Vagina (tissue), 2 donors: ENCODE measurements at places on chromosomes 16 and 17.

- no peak for DNase-seq
These were observed 772 bp upstream of the CHCT1 start for GRCh38 chr17:60421273-60422161.

- DNase-seq: no peak
These were observed 50.3 kb downstream of the FOXL1 start for GRCh38 chr16:86628614-86629013.

GRCh38 chr17:64216338-64217248, 46.5 kb downstream of the TEX2 start:
- no peak for DNase-seq

DNA sequence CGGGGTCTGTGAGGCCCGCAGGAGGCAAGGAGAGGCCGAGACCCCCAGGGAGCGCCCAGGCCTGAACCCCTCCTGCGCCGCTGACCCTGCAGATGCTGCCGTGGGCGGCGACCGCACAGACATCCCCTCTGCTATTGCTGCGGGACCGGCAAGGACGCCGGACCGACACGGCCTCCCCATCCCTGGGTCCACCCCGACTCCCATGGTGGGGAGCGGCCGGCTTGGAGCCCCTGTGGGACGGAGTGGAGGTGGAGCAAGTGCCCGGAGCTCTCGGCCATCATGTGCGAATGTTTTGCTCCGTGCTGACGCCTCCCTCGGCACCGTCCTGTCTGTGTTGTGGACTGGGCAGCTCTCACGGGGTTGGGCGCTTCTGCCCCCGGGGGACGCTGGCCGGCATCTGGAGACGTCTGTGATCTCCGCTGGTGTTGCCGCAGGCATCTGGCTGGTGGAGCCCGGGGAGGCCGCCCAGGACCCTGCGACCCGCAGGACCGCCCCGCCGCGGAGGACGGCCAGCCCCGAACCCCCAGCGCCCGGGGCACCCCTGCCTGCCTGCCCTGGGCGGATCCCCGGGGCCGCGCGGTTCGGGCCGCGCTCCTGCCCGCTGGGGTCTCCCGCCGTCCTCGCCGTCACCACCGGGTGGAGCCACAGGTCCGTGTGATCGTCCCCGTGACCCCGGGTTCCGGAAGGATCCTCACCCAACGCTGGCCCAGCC, 12.8 kb upstream of the GNG13 start:
- DNase-seq: no peak

DNA sequence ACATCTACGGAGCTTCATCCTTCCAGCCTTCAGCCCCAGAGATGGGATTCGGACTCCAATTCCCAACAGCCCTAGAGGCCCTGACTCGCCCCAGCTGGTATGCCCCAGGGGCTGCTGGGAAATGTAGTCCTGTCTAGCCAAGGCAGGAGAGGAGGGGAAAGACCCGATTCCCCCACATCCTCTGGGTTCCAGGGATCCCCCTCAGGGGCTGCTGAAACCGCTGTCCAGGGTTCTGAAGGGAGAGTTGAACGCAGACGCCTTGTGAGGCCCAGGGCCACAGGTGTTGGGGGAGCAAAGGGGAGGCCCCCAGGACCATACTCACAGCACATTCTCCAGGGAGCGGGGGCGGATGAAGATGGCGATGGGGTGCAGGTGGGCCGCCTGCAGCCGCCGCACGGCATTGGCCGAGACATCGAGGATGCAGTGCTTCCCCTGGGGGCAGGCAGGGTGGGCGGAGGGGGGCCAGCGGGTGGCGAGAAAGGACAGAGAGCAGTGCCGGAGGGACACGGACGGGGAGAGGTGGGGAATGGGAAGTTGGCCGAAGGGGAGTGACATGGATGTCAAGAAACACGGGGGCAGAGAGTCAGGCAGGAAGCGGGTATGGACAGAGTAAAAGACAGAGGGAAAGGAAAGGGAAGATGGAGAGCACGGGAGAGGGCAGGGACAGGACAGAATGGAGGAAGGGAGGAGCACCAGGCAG, 12.6 kb upstream of the ASGR1 start:
- DNase-seq: no peak

DNA sequence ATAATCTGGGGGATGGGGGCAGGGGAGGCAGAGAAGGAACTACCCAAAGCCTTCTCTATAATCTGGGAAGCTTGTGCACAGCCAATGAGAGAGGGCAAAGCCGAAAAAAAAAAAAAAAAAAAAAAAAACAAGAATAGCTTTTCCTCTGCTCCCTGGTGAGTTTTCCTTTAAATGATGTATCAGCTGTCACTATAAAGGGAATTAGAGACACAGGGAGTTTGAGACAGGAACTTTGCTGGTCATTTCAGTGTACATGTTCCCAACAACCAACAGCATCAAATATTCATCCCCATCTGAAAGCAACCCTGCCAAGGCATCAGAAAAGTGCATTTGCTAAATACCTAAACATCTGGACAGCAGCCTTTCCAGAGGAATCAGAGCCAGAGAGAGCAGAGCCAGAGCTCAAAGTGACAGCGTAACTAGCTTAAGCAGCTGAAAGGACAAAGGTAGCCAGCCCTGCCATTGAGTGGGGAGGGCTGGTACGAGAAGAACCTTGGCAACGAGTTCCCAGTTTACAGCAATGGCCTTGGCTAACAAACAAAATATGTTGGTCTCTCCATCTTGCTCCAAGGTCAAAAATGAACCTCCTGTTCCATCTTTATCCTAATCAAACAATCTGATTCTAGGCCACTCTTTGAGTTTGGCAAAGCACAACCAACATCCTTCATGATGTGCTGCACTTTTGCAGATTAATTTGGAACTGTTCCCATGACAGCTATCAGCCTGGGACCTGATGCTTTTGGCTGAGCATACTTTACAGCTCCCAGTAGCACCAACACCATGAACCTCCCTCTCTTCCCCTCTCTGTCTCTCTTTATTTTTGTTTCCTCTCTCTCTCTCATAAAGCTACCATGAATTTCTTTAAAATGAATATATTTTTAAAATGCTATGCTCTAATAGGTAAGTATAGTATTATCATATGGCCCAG, 143.7 kb upstream of the GNAO1 start:
- no peak for DNase-seq

- no peak for DNase-seq
These were observed 33.6 kb downstream of the LGALS9 start for GRCh38 chr17:27664606-27664965.

GRCh38 chr17:80742581-80743180, 198.0 kb downstream of the RPTOR start:
- DNase-seq: no peak

DNA sequence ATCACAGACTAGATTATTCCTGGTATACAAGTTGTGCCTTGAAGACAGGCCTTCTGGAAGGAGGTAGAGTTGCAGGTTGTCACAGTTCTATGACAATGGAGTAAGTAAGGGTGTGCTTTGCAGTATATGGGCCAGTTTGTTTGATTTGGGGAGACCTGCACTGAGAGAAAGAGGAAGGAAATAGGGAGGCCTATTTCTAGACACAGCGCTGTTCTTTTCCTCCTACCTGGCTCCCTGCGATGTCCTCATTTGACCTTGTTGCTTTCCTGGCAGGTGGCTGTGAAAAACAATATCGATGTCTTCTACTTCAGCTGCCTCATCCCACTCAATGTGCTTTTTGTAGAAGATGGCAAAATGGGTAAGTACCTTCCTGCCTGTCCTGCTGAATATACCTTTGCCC, 22.5 kb upstream of the RASL10B start:
- DNase-seq: no peak

GRCh38 chr16:57231821-57232350, 13.2 kb upstream of the ARL2BP start:
- no peak for DNase-seq

GRCh38 chr17:72782985-72783701, 309.3 kb downstream of the SLC39A11 start:
- no peak for DNase-seq

DNA sequence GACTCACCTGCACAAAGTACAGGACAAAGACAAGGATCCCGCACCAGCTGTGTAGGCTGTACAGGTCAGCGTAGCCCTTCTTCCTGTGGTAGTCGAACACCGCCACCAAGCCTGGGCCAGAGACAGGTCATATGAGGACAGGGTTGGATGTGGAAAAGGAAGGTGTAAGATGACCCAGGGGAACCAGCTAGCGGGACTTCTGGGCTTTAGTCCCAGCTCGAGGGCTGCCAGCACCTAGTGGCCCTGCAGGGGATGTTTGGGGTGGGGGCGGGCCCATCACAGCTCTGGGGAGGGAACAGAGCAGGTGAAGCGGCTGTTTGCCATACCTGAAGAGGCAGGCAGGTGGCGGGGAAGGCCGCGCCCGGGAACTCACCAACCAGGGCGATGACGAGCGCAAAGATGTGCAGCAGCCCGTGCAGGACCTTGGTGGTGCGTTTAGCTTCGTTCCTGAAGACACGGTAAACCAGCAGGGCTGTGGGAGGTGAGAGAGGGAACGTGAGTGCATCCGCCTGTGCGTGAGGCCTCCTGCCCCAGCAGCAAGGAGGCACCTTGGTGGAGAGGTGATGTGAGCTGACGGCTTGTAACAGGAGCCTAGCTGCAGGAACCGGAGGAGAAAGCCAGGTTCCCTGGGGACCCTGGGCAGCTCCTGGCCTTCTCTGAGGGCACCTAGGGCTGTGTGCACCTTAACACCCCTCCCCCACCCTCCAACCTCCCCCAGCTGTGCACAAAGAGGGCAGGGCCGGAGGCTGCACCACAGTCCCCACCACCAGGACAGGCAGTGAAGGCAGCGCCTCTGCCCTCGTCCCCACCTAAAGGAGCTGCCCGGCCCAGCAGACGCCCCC, 10.2 kb downstream of the CYB561 start:
- no peak for DNase-seq

GRCh38 chr16:80341263-80341662, 199.5 kb upstream of the DYNLRB2 start:
- DNase-seq: no peak

- DNase-seq: no peak
These were observed 14.0 kb downstream of the UBE2O start for GRCh38 chr17:76438906-76439305.

DNA sequence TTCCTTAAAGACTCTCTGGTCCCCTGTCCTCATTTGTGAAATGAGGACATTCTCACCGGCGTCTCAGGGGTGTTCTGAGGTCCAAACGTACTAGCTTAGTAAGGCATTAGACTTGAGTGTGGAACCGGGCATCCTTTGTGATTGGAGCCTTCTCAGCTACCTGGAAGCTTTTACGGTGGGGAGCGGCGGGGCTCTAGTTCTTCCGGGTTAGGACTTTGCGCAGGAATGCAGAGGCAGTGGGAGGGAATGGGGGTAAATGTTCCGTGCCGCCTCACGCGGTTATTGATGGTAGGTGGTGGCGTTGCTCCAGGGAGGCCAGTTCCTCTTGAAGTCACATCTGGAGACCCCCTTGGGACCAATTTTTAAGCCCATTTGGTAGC, 113.6 kb downstream of the SNX29 start:
- no peak for DNase-seq

DNA sequence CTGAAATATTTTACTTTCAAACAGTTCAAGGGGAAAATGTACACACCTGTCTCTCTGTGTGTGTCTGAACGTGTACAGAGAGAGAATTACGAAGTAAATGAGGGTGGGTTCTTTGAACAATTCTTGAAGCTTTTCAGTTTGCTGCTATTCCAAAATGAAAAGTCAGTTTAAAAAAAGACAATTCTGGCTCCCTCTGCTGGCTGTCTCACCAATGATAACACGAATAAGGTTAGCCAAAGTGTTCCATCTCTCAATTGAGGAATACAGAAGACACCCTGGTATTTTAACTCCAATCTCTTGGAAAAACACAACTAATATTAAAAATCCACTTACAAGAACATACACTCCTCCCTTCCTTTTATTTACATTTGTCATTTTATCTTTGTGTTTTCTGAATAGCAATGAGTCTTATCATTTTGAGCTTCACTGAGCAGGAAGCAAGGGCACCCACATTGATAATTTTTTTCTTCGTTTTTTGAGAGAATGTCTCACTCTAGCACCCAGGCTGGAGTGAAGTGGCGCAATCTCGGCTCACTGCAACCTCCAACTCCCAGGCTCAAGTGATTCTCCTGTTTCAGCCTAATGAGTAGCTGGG, 20.5 kb downstream of the EFTUD2 start:
- no peak for DNase-seq

- DNase-seq: no peak
These were observed 646 bp downstream of the RABEP1 start for GRCh38 chr17:5282642-5283217.

GRCh38 chr16:84308120-84308519, 13.4 kb downstream of the WFDC1 start:
- no peak for DNase-seq
